ENCODE measurements at places on chromosomes 7 and 10.

DNA sequence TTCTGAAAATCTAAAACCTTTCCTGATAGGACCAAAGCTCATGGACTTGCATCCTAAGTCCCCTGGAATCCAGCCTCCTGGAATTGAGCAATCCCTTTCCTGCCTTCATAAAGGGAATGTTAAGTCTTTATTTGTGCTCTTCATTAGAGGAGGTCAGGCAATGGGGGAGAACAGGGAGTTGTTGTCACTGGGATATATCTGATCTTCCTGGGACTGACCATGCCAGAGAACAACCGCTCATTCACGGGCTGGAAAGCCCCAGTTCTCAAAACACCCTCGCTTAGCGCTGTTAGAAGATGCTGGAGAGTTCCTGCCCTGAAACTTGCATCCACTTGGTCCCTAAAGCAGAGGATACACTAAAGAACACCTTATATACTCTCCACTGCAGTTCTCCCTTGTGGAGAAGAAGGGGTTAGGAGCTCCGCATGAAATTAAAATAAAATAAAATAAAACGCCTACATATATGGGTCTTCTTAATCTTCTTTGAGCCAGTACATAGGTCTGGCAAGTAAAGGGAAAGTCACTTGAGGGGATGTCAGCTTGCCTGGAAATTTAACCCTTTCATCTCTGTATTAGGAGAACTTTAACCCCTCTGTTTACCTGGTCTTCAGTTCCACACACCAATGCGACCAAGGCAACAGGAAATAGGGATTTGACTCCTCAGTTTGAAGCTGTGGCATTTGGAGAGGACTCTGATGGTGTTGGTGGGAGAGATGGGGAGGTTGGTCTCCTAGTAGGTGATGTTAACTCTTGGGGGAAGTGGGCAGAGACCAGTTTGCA, 1.2 kb downstream of the SORCS1 start:
- DNase-seq = no peak
- H3K27me3 ChIP-seq = peaks cover 31% of the 10 kb centered on the region
- H3K4me3 ChIP-seq = peak overlapping the region; percentile 53
- peaks cover 13% of the 10 kb centered on the region for H3K4me1 ChIP-seq
- H3K27ac ChIP-seq = no peak overlapping the region
- no peaks in the 10 kb centered on the region for H3K36me3 ChIP-seq

- H3K36me3 ChIP-seq = no peaks in the 10 kb centered on the region
- H3K4me3 ChIP-seq = peak overlapping the region; percentile 62
- peak overlapping the region; percentile 94 for H3K27ac ChIP-seq
- DNase-seq = peak; percentile 66
- peaks cover 26% of the 10 kb centered on the region for H3K4me1 ChIP-seq
Measured at GRCh38 chr10:75295868-75296441, 60.2 kb upstream of the COMTD1 start.

DNA sequence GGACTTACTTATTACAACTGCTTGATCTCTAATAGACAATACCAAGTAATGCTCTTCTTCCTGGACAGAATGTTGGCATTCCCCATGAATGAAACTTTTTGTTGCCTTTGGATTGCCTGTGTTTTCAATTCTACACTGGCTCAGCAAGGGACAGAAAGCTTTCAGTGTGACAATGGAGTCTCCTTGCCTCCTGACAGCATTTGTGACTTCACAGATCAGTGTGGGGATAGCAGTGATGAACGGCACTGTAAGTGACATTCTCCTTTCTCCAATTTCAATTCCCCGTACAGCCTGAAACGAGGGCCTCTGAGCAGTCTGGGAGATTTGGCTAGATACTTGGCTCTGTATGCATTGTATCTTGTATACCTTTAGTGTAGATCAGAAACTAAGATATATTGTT, 290 bp downstream of the MALRD1 start:
- no peaks in the 10 kb centered on the region for H3K36me3 ChIP-seq
- no peaks in the 10 kb centered on the region for H3K27me3 ChIP-seq
- H3K27ac ChIP-seq = no peak overlapping the region
- no peak for DNase-seq
- H3K4me1 ChIP-seq = no peaks in the 10 kb centered on the region
- no peak overlapping the region for H3K4me3 ChIP-seq

DNA sequence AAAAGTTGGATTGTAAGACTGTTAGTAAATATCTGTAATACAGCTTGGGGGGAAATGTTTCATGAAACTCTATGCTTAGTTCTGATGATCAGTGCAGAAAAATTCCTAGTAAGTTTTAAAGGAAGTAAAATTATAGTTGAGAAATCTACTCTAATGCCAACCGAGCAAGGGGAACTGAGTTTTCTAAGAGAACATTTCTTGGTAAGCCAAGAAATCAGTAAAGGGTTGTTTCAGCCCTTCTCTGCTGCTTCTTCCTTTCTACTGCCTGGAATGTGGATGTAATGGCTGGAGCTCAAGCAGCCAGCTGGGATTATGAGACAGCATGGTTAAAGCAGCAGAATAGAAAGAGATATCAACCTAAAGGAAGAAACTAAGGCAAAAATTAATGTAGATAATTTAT, 15.9 kb upstream of the AKR1B1 start:
- no peaks in the 10 kb centered on the region for H3K27me3 ChIP-seq
- H3K27ac ChIP-seq = no peak overlapping the region
- no peaks in the 10 kb centered on the region for H3K4me1 ChIP-seq
- no peak for DNase-seq

GRCh38 chr7:115654384-115655214, 376.0 kb downstream of the TFEC start:
- no peaks in the 10 kb centered on the region for H3K4me1 ChIP-seq
- H3K27me3 ChIP-seq = no peaks in the 10 kb centered on the region
- no peak overlapping the region for H3K4me3 ChIP-seq

DNA sequence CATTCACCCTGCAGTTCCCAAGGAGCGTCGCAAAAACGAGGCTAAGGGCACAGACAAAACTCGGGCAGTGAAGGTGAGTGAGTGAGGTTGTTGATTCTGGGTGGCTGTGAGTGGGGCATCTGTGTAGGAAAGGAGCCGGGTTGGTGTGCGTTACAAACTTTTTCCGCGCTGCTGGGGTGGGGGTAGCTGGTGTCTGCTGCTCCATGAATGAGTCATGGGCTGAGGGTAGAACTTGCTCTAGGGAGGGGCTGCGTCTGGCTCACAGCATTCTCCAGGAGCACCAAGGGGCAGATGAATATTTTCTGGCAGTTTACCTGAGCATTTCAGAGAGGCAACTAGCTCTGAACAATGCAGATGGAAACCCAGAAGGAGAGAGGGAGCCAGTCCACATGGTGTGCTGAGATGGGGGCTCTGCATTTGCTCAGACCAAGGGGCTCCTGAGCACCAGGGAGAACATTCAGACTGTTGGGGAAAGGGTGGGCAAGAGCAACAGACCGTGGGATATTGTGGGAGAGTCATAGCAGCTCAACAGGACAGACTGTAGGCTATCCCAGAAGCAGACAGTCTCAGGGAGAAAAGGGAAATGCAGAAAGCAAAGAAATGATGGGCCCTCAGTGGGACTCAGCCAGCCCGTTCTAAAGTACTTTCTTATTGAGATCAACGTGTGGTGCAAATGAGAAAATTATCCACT, 18.8 kb downstream of the NOBOX start:
- peak; percentile 46 for DNase-seq
- H3K4me1 ChIP-seq = peaks cover 12% of the 10 kb centered on the region
- no peak overlapping the region for H3K27ac ChIP-seq
- H3K4me3 ChIP-seq = no peak overlapping the region
- no peaks in the 10 kb centered on the region for H3K27me3 ChIP-seq
- peaks cover 8% of the 10 kb centered on the region for H3K36me3 ChIP-seq

DNA sequence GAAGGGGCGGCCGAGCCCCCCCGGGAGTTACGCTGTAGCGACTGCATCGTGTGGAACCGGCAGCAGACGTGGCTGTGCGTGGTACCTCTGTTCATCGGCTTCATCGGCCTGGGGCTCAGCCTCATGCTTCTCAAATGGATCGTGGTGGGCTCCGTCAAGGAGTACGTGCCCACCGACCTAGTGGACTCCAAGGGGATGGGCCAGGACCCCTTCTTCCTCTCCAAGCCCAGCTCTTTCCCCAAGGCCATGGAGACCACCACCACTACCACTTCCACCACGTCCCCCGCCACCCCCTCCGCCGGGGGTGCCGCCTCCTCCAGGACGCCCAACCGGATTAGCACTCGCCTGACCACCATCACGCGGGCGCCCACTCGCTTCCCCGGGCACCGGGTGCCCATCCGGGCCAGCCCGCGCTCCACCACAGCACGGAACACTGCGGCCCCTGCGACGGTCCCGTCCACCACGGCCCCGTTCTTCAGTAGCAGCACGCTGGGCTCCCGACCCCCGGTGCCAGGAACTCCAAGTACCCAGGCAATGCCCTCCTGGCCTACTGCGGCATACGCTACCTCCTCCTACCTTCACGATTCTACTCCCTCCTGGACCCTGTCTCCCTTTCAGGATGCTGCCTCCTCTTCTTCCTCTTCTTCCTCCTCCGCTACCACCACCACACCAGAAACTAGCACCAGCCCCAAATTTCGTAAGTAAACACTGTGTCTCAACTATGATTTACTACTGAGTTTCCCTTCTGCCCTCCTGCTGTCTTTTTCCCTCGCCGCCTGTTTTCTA, 666 bp downstream of the NRG3 start:
- H3K36me3 ChIP-seq = no peaks in the 10 kb centered on the region
- H3K27me3 ChIP-seq = peaks cover 64% of the 10 kb centered on the region
- peaks cover 10% of the 10 kb centered on the region for H3K4me1 ChIP-seq
- DNase-seq = no peak
- H3K4me3 ChIP-seq = peak overlapping the region; percentile 39

Measured in suprapubic skin (tissue), 4 donors.